ENCODE measurements at places on chromosomes 6 and 20.

DNA sequence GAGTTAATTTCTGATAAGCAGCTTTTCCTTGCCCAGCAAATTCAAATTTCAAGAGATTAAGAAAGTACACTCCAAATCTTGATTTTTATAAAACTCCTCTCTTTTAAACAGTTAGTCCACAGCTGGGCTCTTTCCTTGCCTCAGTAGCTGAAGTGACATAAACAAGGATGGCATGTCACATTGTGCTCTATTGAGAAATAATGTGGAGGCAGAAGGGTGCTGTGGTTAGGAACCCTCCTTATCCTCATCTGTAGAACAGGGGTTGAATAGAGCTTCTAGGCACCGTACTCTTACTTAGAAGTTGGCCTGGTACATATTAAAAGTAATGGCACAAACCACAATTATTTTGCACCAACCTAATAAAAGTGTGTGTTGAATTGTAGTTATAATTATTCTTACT is 70.3 kb downstream of the RSPO3 start:
- DNase-seq: no peak

DNA sequence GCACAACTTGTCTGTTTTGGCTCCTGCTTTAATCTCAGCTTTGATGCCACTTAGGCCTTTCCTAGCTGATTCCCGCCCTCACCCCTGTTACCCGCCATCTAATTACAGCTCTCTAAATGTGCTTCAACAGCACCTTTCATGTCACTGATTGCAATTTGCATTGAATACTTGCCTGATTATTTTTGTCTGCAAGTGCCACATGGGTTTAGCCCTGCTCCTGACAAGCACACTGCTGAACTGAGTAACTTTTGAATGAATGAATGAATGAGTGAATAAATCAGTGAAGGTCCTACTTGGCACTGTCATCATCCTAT is 591 bp upstream of the DCBLD1 start:
- no peak for DNase-seq

- no peak for DNase-seq
These were observed 77.9 kb upstream of the B3GAT2 start for GRCh38 chr6:71034563-71035345.

GRCh38 chr6:90490030-90490716 is 96.7 kb downstream of the MAP3K7 start:
- DNase-seq: no peak

GRCh38 chr6:31821301-31822035 is 6.1 kb upstream of the HSPA1B start:
- DNase-seq: peak; percentile 66

- DNase-seq: no peak
These were observed 25.9 kb downstream of the YTHDF1 start for GRCh38 chr20:63189846-63190559.

DNA sequence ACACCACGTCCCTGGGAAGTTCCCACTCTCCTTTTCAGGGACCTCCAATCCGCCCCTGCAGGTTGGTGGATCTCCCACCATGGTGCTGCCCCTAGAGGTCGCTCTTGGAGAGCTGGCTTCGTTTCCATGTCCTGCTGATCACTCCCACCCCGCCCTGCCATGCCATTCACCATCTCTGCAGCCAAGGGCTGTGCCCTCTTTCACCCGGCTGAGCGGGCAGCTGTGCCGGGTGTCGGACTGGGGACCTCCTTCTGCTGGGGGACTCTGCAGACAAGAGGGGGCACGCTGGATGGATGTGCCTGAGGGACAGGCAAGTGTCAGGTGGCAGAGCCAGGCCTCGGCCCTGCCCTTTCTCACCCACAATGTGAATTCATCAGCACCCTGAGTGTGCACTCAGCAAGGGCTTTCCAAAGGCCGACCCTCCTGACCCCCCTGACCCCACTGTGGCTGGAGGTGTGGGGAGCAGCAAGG is 347.0 kb downstream of the CDH4 start:
- DNase-seq: no peak

DNA sequence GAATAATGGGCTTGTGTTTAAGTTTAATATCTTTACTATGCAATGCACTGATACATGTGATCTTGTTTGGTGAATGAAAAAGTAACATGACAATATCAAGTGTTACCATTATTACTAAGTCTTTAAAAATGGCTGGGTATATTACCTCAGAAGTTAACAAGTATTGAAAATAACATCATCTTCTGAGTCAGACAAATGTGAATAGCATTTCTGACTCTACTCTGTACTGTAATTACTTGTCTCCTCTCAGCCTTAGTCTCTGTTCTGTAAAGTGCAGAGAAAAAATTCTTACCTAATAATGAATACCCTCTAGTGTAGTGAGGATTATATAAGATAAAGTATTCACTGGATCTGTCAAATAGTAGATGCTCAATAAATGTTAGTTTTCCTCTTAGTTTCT is 47.0 kb upstream of the GCLC start:
- no peak for DNase-seq

DNA sequence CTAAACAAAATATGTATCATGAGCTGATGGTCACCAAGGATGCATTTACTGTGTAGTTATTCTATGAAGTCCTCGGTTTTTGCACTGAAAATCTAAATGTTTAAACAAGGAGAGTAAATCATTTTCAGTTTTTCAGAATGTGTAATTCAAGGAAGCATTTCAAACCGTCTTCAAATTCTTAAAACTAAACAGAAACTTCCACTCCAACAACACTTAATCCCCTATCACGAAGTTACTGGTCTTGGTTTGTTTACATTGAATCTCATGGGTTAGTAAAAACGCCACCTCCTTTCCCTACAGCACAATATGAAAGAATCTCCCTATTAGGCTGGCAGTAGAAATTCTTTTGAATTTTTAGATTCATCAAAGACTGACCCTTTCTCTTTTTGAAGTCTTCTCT is 192.9 kb downstream of the AIG1 start:
- no peak for DNase-seq

GRCh38 chr6:31652925-31653724 is 664 bp upstream of the BAG6 start:
- no peak for DNase-seq

- DNase-seq: no peak
These were observed 5.2 kb downstream of the GTSF1L start for GRCh38 chr20:43721429-43722152.

DNA sequence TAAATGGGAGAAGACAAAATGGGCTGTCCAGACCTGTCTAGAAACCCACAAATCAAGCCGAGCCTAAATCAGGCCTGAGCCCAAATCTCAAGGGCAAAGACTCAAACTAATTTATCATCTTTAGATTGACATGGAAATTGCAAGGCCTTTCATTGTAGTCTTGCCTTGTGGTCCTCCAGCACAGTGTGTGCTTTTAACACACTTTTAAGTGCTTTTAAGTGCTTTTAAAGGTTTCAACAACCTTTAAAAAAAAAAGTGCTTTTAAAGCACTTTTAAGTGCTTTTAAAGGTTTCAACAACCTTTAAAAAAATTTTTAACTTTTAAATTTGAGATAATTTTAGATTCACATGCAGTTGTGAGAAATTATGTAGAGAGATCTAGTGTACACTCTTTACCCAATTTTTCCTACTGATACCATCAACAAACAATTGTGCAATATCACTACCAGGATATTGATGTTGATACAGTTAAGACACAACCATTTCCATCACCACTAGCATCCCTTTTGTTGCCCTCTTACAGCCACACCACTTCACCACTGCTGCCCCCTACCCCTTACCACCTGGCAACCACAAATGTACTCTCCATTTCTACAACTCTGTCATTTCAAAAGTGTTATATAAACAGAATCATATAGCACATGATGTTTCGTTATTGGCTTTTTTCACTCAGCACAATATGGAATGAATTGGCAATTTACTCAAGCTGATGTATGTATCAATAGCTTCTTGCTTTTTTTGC is 23.1 kb upstream of the DCBLD1 start:
- no peak for DNase-seq

DNA sequence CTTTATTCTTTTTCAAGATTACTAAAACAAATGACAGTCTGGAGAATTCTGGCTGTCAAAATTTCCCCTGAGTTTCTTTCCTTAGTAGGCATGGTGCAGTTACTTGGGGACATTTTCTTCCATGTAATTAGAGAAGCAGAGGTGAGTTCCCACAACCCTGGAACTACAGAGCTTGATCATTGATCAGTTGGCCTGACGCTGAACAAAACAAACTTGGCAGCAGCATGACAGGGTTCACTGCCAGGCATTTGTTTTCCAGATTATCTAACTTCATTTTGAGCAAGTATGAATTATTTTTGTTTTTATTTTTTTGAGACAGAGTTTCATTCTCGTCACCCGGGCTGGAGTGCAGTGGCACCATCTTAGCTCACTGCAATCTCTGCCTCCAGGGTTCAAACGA is 22.6 kb downstream of the IYD start:
- DNase-seq: no peak

DNA sequence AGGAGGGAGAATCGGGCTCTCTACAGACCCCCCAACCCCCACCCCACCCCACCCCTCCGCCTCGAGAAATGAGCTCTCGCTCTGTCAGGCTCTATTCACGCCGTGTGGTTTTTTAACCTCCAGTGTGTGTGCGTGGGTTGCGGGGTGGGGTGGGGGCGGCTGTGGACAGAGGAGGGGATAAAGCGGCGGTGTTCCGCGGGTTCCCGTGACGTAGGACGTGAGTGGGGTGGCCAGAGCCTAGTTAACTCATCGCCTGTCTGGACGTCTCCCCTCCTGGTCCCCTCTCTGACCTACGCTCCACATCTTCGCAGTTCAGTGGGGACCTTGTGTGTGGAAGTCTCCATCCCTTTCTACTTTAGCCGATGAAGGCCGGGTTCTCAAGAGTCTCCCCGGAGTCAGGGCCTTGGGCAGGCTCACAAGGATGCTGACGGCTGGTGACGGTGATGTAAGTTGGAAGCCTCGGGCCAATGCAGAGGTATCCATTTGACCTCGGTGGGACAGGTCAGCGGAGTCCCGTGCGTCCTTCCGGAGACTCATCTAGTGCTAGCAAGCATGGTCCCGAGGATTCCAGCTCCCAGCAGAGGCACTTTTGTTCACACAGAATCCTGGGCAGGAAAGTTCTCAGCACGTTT is 1507.1 kb upstream of the DEFB115 start:
- DNase-seq: no peak

- peak; percentile 21 for DNase-seq
These were observed 56.8 kb upstream of the FABP7 start for GRCh38 chr6:122722746-122723145.

DNA sequence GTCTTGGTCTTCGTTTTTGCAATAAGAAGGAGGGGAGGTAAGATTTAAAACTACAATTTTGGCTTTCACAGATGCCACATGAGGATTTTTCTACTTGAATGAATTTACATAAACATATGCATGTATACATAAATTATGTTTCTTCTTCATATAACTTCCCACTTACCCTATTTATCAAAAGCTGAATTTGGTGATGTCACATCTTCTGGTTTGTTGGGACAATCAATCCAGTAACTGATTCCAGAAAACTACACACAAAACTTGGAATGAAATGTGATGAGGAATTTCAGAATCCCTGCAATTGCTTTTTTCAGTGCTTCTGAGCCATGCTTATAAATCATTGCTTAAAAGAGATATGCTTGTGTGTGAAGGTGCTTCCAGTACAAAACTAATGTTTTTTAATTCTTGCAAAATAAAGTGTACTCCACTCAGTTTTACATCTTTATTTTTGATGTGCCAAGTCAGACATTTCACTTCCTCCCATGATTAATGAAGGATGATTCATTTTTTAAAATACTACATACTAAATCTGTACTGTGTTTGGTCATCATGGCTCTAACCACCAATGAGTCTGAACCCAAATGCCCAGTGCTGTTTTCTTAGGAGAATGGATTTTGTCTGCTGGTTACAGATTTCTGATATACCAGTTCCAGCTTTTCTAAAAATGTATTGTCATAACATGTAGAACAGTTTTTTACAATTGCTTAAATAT is 32.1 kb upstream of the RIN2 start:
- no peak for DNase-seq

DNA sequence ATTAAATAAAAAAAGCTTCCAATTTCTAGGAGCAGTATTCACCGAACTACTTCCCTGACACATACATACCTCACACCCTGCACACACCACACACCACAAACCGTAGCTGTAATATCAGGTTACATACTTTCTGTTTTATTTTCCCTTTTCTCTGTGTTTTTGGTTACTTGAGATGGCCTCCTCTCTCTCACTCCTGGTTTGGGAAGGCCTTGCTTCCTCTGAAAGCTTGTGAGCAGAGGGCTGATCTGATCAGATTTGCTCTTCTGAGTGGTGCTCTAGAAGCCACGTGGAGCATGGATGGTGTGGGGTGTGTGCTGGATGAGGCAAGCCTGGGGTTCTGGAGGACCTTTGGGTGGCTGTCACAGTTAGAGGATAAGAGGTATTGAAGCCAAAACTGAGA is 20.9 kb downstream of the UTRN start:
- DNase-seq: peak; percentile 60

DNA sequence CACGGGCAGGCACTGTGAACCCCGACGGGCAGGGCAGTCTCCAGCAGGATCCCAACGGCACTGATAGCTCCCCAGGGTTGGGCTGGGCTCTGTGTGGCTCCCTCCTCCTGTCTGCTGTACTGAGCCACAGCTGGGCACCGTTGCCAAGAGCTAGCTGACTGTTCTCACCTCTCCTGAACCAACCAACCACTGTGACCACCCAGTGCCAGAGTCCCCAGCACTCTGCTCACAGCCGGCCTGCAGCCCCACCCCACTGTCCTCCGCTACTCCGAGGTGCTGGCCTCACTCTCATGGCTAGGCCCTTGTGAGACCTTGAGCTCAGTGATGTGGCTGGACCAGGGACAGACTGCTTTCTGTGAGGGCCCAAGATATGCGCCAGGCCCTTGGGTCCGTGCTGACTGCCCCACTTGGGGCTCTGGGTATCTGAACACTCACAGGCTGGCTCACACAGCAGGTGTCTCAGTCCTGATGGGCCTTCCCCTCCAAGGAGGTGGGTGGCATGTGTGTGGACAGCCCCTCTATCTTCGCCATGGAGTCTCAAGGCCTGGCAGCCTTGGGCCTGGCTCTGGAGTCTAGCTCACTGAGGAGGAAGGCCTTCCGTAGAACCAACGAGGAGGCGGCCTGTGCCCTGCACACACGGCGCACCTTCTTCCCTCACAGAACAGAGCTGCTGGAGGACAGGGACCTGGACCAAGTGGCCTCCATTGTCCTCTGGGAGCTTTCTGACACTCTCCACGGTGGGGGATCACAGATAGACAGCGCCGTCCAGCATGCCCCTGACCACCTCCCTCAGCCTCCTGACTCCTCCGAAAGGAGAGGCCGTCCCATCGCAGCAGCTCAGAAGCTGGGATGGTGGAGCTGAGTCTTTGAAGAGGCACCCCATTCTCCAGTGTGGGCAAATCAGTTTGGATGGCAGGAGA is 53.5 kb downstream of the TCP11 start:
- DNase-seq: no peak

- DNase-seq: no peak
These were observed 18.3 kb downstream of the SNX9 start for GRCh38 chr6:157841211-157841840.
